ENCODE measurements at places on chromosomes 6 and 20. TPM values are rescaled to one million over a fixed set of nuclear protein-coding genes. Genes with fewer than 3 reads are reported as not detected.

GRCh38 chr20:20498076-20498861, 130.4 kb downstream of the INSM1 start:
- no peaks in the 10 kb centered on the region for H3K27me3 ChIP-seq
- no peaks in the 10 kb centered on the region for H3K4me1 ChIP-seq
- DNase-seq, result no peak
- H3K4me3 ChIP-seq, result no peak overlapping the region
- no peak overlapping the region for H3K27ac ChIP-seq

DNA sequence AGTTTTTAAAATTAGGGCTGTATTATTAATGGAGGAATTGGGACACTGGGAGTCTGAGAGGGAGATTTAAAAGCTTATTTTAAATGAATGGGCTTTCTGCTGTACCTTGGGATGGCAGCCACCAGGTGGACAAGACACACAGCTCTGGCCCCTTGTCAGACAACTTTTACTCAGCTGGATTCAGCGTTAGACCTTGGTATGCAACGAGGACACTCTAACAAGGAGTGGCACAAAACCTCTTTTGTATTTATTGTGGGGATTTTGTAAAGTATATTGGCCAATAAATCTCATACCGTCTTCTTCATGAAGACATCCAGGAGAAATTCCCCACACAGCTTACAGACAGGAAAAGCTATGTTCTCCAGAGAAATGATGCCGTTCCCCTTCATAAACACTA, 105.7 kb downstream of the LCA5 start:
- H3K27ac ChIP-seq, result no peak overlapping the region
- H3K4me1 ChIP-seq, result no peaks in the 10 kb centered on the region
- H3K36me3 ChIP-seq, result no peaks in the 10 kb centered on the region

DNA sequence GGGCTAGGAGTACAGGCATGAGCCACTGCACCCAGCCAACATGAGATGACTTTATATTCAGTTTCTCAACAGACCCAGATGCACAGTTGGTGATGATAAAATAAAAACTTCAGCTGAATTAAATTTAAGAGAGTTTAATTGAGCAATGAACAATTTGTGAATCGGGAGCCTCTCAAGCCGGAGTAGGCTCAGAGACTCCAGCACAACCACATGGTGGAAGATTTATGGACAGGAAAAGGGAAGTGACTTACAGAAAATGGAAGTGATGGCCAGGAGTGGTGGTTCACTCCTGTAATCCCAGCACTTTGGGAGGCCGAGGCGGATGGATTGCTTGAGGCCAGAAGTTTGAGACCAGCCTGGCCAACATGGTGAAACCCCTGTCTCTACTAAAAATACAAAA, 10.4 kb upstream of the BCAS4 start:
- no peaks in the 10 kb centered on the region for H3K4me1 ChIP-seq
- no peak for DNase-seq
- H3K27me3 ChIP-seq, result peaks cover 8% of the 10 kb centered on the region
- no peak overlapping the region for H3K27ac ChIP-seq

- no peaks in the 10 kb centered on the region for H3K36me3 ChIP-seq
- H3K4me1 ChIP-seq, result no peaks in the 10 kb centered on the region
- peaks cover 9% of the 10 kb centered on the region for H3K27me3 ChIP-seq
- H3K4me3 ChIP-seq, result no peak overlapping the region
- no peak overlapping the region for H3K27ac ChIP-seq
Measured at GRCh38 chr6:145743332-145743731, 8.0 kb upstream of the EPM2A start.

GRCh38 chr6:4612636-4613171, 163.5 kb upstream of the CDYL start:
- peaks cover 18% of the 10 kb centered on the region for H3K27me3 ChIP-seq
- DNase-seq, result no peak
- H3K4me1 ChIP-seq, result peaks cover 54% of the 10 kb centered on the region

ADAM33 gene
- not detected for total RNA-seq

MACROD2 gene
- not detected for total RNA-seq
